GM03348 (cell line): ENCODE measurements at places on chromosomes 16 and 17.

- no peak for DNase-seq
These were observed at the start of gene CETP for GRCh38 chr16:56961851-56962281. TSS of gene CETP (plus strand) at chr16:56961950. CDS start at chr16:56961980, 30 bp downstream.

- DNase-seq, result no peak
These were observed 29.5 kb downstream of the KAT7 start for GRCh38 chr17:49817993-49818392.

DNA sequence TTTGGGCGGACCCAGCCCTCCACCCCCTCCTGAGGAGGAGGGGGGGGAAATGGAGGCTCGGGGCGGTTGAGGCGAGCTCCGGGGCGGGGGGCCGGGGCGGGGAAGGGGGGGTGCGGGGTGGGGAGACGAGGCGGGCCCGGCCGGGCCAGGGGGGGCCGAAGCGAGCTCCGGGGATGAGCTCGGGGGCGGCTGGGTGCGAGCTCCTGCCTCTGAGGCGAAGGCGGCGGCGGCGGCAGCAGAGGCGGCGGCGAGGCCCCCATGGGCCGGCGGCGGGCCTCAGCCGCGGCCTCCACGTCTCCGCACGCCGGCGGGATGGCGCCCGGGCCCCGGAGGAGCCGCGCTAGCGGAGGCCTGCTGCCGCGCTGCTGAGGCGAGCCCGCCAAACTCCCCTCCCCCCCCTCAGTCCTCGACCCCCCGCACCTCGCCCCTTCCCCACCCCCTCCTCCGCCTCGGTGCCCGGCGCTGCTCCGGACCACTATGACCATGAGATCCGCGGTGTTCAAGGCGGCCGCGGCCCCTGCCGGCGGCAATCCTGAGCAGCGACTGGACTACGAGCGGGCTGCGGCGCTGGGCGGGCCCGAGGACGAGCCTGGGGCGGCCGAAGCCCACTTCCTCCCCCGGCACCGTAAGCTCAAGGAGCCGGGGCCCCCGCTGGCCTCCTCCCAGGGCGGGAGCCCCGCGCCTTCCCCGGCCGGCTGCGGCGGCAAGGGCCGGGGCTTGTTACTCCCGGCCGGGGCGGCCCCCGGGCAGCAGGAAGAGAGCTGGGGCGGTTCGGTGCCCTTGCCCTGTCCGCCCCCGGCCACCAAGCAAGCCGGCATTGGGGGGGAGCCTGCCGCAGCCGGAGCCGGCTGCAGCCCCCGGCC, 596 bp downstream of the MSL1 start:
- peak; percentile 86 for DNase-seq

GRCh38 chr17:17341452-17341851, 38.3 kb downstream of the NT5M start:
- no peak for DNase-seq

- DNase-seq, result no peak
These were observed 91.7 kb upstream of the TOB1 start for GRCh38 chr17:50957600-50958575.

GRCh38 chr16:84785843-84786581, 33.8 kb upstream of the CRISPLD2 start:
- peak; percentile 30 for DNase-seq

DNA sequence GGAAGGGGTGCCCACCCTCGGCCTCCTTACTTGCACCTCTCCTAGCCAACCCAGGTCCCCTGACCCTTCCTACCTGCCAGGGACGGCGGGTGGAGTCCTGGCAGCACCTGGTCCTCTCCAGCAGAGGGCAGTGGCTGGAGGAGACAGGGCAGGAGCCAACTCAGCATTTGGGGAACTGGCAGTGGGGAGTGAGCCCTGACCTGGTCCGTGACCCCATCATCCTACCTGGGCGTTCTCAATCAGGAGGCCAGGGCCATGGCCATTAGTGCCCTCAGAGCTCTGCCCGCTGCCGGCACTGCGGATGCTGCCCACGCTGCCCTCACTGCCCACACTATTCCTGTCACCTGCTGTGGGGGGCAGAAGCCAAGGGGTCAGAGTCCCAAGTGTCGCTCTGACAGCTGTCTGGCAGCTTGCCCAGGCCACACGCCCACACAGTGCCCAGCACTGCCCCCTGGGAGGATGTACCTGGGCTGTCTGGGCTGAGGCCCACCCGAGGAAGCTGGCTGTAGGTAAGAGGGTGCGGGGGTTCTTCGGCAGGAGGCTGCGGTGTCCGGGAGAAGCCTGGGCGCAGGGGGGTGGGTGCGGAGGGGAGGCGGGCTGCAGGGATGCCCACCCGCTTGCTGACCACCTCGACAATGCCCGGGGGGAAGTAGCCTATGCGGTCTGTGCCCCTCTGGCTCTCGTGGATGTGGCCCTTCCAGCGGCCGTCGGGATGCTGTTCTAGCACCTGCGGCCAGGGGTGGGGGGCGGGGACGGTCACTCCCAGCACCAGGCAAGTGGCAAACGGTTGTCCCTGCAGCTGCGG, 10.8 kb downstream of the CASKIN2 start:
- peak; percentile 58 for DNase-seq

GRCh38 chr16:57028086-57028485, 38.7 kb downstream of the NLRC5 start:
- DNase-seq, result no peak

DNA sequence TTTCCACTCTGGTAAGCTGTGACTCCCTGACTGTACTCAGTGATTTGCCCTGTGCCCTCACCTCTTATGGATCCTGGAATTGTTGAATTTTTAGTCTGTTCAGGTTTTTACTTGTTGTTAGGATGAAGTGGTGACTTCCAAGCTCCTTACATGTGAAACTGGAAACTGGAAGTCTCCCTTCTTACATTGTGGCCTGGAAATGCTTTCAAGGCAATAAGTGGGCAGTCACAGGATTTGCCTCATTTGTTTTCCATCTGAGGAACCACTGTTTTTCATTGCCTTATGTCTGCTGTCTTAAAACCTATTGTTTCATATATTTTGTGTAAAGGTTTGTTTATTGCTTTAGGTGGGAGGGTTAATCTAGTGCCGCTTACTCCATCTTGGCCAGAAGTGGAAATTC, 155.8 kb downstream of the CYB561 start:
- no peak for DNase-seq

GRCh38 chr16:67679935-67680897, 13.6 kb downstream of the C16orf86 start:
- DNase-seq, result no peak

DNA sequence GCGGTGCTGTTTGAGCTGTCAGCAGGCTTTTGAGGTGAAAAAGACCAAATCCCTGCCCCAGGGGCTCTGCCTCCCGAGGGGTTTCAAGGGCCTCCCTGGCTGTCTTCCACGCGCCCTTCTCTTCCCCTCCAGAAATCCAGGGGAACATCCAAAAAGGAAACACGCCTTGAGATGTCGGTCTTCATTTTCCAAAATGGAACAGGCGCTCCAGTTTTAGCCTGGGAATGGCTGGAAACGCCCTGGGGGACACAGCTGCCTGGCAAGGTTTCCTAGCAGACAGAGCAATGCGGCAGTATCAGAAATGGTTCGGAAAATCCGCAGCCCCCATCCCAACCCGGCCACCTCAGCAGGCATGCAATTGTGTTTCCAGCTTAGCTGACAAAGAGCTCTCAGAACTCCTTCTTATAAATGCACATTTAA, 16.6 kb upstream of the LITAF start:
- DNase-seq, result no peak

DNA sequence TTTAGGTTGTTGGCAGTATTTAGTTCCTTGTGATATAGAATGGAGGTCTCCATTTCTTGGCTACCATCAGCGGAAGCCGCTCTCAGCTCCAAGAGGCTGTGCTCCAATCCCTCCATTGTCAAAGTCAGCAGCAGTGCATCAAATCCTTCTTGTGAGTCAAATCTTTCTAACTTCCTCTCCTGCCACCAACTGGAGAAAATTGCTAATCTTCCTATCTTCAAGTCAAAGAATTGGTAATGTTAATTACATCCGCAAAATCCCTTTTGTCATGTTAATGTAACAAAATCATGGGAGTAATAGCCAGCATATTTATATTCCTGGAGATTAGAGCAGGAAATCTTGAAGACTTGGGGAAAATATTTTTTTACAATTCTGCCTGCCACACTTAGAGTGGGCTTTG, 436.4 kb upstream of the DYNLRB2 start:
- no peak for DNase-seq

DNA sequence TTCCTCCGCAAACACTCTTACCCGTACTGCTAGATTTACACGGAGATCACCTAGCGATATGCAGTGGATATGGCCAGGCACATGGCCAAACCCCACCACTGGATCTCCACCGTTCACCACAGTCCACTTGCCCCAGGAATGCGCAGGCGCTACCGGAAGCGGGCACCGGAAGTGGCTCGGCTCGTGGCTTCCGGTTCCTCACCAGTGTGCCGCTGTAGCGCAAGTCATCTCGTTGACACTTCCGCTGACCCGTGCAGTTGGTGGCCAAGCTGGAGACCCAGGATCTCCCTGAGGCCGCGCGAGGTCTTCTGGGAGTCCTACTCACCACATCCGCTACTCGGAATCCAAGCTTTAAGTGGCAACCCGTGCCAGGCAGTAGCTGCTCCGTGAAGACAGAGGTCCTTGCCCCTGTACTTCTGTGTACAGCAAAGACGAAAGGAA, 11.5 kb downstream of the ZNF597 start:
- no peak for DNase-seq

GRCh38 chr16:56547120-56547948, 17.5 kb upstream of the MT4 start:
- peak; percentile 30 for DNase-seq

DNA sequence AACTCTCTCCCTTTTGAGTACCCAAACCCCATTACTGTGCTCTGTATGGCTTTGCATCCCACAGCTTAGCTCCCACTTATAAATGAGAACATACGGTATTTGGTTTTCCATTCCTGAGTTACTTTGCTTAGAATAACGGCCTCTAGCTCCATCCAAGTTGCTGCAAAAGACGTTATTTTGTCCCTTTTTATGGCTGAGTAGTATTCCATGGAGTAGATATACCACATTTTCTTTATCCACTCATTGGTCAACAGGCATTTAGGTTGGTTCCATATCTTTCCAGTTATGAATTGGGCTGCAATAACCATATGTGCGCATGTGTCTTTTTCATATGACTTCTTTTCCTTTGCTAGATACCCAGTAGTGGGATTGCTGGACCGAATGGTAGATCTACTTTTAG, 19.9 kb upstream of the SYT17 start:
- DNase-seq, result no peak

DNA sequence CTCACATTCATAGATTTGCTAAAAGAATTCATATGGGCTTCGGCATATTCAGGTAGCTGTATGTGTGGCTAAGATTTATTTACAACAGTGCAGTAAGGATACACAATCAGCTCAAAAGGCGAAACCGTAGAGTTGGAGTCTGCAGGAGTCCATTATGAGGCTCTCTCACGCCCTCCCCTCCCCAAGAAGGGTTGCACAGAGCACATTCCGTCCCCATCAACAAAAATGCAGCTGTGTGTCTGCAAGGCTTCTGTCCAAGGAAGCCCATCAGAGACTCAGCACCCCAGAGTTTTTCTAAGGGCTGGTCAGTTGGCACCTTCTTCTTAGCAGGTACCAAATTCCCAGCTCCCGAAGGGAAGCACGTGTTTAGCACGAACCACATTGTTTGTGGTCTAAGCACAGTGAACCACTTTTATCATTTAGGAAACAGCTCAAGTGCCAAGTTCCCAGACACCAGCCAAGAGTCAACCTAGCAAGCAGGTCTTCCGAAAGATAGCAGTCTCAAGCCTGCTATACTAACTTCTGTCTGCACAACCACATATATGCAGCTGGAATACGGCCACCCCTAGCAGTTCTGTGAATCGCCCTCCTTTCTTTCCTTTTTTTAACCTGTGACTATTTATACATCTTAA, 28.5 kb upstream of the MEAK7 start:
- DNase-seq, result no peak

DNA sequence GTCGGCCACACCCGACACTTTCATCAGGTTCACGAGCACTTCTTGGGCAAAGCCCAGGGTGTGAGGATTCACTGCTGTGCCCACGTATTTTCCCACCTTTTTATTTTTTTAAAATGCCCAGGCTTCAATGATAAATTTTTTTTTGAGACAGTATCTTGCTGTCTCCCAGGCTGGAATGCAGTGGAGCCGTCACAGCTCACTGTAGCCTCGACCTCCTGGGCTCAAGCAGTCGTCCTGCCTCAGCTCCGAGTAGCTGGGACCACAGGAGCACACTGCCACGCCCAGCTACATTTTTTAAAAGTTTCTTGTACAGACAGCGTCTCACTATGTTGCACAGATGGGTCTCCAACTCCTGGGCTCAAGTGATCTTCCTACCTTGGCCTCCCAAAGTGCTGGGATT, 17.8 kb downstream of the UTS2R start:
- no peak for DNase-seq

GRCh38 chr16:30896889-30897733, 697 bp downstream of the CTF1 start:
- DNase-seq, result peak; percentile 95

GRCh38 chr17:44221084-44221861, 1.8 kb upstream of the UBTF start:
- peak; percentile 88 for DNase-seq

- no peak for DNase-seq
These were observed 4.7 kb downstream of the ZNF764 start for GRCh38 chr16:30553393-30553899.

DNA sequence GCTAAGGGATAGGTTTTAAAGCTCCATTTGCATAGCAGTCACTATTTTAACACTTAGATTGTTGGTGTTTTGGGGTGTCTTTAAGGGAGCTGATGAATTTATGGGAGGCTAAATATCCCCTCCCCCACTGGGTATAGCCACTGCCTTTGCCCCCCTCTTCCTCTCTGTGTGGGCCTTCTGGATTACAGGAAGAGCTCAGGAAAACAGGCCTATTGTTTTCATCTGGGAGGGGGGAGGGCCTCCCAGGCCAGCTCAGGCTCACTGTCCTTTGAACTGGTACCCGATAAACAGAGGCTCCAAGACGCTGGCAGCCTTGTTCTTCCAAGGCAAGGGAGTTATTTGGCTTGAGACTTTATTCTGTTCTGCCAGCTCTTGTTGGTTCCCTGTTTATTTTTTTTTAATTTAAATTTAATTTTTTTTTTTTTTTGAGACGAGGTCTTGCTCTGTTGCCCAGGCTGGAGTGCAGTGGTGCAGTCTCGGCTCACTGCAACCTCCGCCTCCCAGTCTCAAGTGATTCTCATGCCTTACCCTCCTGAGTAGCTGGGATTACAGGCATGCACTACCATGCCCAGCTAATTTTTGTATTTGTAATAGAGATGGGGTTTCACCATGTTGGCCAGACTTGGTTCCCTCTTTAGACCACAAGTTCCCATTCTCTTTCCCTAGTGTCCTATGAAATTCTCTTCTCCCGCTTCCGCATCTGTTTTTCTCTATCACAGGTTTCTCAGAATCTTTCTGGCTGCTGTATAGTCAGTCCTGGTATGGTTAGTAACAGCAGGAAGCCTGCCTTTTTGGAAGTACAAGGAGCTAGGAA, 25.1 kb downstream of the MINK1 start:
- DNase-seq, result peak; percentile 31

DNA sequence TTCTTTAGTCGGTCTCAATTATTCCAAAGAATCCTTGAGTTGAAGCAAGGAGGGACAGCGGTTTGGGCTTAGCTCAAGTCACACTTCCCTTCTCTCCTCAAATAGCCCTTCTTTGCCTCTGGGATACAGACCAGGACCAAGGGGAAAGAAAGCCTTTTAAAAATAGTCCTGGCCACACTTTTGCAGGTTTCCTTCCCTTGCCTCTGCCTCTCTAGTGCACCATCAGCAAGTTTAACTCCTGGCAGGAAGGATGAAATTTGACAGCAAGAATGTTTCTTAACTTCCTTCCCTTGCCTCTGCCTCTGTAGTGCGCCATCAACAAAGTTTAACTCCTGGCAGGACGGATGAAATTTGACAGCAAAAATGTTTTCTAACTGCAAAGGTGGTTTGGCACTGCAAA, 7.2 kb upstream of the G6PC1 start:
- no peak for DNase-seq
